Heart left ventricle (tissue), 16 donors: ENCODE measurements at places on chromosomes 13 and 19.
A peak's percentile ranks its signal among the peaks of the same experiment; 100 is the strongest.

DNA sequence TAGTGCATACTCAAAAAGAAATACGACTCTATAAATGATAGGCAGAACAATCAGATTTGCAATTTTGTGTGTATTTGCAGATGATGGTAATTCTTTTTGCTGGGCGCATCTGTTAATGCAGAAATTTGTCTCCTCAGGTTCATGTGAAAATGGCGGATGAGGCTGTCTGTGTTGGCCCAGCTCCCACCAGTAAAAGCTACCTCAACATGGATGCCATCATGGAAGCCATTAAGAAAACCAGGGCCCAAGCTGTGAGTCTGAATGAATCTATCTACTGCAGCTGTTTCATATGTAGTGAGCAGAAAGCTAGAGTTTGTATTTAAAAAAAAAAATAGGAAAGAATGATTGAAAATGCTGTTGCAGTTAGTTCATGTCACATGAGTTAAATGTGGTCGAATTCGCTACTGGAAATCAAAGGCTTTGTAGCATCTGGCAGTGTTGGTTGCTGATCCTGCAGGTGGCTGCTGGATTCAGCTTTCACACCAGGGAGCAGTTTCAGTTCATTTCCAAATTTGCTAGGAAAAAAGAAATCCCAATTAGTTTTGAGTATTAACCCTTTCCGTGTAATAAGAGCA lies 66.0 kb downstream of the PCCA start:
- no peak for DNase-seq

GRCh38 chr19:54207983-54208783 lies 7.5 kb downstream of the RPS9 start:
- DNase-seq: peak; percentile 80

DNA sequence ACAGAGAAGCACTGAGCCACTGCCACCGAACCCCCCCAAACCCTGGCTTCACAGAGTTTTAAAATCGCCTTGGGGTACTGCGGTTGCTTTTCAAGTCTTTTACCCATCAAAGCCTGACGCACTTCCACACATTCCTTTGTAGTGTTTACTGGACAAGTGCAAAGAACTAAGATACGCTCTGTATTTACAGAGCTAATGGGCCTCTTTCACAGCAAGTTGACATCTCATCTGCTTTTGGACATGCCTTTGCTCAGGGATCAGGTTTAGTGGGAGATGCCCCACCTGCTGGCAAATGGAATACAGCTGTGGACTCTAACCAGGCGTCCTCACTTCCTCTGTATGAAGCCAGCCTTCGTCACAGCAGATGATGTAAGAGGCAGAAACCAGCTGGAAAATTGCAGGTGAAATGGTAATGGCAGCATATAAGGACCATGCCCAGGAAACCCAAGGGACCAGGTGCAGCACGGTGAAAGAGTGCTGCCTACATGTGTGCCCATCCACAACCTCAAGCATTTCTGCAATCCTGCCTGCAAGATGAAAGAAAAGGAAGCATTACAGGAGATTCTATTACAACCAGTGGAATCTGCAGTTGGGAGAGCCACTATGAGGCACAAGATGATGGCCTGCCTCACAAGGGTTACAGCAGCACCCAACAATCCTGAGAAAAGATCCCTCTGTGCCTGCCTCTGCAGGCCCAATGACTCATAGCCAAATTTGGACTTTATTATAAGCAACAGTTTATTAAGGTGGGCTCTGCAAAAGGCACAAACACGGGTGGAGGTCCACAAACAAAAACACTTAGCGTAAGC lies 34.7 kb downstream of the BRD4 start:
- no peak for DNase-seq

GRCh38 chr19:2812414-2813234 lies 7.0 kb upstream of the ZNF554 start:
- no peak for DNase-seq

DNA sequence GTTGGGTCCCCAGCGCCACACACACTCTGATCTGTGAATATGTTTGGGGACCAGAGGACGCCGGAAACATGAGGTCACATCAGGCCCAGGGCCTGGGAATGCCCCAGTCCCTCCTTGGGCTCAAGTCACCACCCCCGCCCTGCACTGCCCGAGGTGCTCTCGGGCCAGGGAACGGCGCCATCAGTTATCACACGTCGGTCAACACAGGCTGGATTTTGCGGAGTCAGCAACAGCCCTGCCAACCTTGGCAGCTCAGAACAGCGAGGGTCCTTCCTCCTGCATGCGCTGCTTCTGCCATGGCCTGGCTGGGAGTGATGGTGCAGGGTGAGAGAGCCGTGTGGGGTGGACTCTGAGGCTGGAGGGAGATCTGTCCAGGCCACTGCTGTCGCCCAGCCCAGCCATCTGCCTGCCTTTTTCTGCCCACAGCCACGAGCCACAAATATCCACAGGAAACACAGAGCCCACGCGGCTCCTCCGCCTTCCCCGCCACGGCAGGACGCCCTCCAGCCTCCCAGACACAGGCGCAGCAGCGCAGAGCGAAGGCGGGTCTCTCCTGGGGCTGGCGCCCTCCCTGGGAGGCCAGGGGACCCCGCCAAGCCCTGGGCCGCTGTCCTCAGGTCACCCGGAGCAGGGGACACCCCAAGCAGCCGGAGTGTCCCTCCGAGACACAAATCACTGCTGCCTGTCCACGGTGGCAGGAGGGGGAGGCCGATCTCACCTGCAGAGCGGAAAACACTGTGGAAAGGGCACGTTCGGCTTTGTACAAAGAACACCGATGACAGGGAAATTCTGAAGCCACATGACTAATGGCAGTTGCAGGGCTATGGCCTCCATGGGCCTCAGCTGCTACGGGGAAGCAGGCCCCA lies 31.6 kb upstream of the CACTIN start:
- no peak for DNase-seq

DNA sequence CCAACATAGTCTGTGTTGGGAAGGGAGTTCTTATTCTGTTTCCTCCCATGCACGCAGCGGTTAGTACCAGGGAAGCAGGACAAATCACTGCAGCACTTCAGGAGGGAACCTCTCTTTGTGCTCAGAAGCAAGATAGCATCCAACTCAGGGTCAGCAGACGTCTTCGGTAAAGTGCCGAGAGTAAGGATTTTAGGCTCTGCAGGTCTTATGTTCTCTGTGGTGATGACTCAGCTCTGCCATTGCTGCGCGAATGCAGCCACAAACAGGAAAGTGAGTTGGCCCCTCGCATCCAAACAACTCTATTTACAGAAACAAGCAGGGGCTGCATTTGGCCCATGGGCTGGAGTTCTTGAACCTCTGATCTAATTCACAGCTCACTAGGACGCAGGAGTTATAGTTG lies 122.1 kb upstream of the SPATA13 start:
- no peak for DNase-seq
